ENCODE measurements at places on chromosomes 11 and 22.

DNA sequence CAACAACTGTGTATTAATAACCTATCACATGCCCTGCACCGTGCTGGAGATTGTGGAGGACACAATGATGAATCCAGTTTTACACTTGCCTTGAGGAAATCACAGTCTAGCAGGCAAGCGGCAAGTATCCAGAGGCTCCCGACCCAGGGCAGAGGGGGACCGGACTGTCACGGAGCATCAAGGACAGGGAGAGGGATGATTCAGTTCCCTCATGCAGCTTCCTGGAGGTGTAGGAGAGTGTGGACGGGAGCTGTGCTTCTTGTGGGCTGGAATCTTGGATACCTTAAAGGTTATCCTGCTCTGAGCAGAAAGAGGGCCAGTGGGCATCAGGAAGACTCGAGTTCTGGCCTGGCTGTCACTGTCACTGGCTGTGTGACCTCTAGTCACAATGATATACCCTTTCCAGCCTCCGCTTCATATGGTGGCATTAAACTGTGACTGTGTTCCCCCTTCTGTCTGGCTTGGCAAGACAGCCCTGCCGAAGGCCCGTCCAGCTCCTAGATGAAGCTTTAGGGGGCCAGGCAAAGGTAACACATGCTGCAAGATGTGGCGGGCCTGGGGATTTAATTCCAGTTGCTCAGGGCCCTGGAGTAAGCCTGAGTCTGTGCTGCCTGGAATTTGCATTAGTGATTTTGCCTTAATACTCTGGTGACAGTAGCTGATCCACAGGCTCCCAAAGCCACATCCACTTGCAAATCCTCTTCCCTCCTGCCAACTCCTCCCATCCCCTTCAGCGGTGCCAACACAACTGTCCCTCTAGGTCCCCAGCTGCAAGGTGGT is 162.8 kb downstream of the DSCAML1 start:
- no peak for DNase-seq

DNA sequence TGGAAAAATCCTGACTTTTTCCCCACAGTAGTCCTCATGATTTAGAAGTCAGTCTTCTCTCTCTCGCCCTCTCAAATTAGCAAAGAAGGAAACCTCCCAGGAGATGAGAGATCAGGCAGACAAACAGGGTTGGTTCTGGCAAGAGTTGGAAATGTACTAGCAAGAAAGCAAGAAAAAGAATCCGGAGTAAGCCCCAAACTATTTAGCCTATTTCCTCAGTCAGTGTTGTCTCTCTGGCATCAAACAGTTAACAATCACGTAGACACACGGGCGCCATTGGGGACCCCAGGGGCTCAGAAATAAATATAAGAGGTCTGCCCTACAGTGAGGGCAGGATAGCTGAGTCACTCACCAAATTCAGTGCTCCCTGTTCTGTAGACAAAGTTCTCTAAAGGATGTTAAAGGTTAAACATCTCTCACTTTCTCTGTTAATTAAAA is 4.7 kb downstream of the C11orf52 start:
- no peak for DNase-seq

DNA sequence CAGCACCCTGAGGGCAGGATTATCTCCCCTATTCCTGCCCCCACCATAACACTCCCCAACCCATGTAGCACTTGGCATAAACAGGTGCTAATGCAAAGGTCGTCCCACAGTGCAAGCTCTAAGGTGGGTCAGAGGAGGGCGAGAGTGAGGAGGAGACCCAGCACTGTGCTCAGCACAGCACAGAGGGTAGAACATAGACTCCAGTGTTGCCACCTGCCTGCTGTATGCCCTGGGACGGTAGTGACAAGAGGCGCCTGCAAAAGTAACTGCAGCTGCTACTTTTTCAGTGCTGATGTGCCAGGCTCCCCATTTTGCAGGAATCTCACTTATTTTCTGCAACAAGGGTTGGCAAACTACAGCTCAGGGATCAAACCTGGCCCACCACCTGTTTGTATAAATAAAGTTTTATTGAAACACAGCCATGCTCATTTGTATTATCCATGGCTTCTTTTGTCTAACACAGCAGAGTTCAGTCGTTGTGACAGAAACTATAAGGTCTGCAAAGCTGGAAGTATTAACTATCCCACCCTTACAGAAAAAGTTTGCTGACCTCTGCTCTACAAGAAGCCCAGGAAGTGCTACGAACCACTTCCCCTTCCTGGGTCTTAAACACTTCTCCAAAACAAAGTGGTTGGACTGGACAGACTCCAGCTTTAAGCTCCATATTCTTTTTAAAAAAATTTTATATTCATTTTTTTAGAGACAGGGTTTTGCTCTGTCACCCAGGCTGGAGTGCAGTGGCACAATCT is 16.9 kb upstream of the CDC42BPG start:
- DNase-seq: no peak

DNA sequence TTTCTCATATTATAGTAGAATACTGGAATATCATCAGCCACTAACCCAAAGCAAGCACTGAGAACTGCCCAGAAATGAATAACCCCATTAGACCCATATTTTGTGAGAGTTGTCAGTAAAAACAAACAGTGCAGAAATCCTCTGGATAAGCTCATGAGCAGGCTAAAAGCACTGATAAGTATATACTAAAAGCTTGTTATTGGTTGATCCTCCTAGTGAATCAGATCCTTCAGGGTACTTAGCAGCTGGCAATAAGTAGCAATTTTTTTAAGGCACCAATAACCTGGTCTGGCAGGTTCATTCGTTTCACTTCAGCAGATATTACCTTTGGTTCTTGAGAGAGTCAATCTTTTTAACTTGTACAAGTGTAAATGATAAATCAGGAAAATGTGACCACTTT is 1.2 kb downstream of the NOX4 start:
- DNase-seq: no peak

- no peak for DNase-seq
These were observed 239.9 kb downstream of the CNTN5 start for GRCh38 chr11:99260696-99261095.

DNA sequence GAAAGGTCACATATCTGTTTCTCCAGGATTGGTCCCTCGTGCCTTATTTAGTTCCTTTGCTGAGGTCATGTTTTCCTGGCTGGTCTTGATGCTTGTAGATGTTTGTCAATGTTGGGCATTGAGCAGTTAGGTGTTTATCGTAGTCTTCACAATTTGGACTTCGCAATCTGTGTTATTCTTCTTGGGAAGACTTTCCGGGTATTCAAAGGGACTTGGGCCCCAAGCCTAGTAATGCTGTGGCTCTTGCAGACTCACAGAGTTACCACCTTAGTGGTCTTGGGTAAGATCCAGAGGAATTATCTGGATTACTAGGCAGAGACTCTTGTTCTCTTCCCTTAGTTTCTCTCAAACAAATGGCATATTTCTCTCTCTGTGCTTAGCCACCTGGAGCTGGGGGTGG is 223.5 kb downstream of the GRIK4 start:
- no peak for DNase-seq

DNA sequence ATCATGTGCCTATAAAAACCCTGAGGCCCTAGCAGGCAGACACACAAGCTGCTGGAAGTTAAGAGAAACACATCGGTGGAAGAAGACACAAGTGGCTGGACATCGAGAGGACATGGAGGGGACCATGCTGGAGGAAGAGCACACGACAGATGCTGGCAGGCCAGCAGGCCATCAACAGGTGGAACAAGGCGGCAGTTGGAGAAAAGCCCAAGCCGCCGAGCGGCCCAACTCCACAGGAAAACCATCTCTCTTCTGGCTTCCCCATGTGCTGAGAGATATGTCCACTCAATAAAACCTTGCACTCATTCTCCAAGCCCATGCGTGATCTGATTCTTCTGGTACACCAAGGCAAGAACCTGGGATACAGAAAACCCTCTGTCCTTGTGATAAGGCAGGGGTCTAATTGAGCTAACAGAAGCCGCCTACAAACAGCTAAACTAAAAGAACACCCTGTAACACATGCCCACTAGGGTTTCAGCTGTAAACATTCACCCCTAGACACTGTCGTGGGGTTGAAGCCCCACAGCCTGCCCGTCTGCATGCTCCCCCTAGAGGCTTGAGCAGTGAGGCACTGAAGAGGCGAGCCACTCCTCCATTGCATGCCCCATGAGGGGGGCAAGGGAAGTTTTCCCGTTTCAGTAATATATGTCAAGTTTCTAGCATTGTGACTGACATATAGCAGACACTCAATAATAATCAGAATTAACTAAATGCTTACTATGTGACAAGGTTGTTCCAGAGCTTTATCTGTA is 39.0 kb upstream of the MMP20 start:
- no peak for DNase-seq

DNA sequence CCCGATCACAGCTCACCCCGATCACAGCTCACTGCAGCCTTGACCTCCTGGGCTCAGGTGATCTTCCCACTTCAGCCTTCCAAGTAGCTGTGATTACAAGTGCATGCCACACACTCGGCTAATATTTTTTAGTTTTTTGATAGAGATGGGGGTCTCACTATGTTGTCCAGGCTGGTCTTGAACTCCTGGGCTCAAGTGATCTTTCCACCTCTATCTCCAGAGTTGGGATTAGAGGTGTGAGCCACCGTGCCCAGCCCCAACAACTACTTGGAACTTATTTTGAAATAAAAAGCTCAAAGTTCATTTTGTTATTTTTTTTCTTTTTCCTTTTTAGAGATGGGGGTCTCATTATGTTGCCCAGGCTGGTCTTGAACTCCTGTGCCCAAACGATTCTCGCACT is 27.8 kb upstream of the SLC25A1 start:
- no peak for DNase-seq

DNA sequence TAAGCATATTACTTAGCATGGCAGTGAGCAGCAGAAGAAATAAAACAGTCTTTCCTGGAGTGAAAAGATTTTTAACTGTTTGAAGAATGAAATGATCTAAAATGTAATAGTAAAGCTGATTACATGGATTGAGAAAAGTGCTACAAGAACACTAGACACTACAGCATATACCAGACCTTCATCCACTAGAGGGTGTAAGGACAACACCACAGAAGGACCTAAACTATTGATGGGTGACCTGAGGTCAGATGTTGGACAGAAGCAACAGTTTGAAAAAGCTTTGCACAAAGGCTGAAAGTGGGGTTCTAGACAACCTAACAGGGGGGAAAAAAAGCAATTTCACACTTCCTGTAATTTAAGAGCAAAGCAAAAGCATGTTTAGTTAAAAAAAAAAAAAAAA is 97.7 kb downstream of the RBFOX2 start:
- no peak for DNase-seq

Data from stimulated activated CD8-positive, alpha-beta memory T cell treated with anti-CD3 and anti-CD28 coated beads, Interleukin-12 subunit alpha, Interleukin-12 subunit beta, amount 100 ng/mL, for 1 hour (primary cell).